ENCODE measurements at places on chromosomes 1 and 21.

- DNase-seq: no peak
Observed at GRCh38 chr1:226823643-226824042, 46.8 kb upstream of the PSEN2 start.

GRCh38 chr1:89881415-89882058, 60.7 kb downstream of the LRRC8D start:
- no peak for DNase-seq

DNA sequence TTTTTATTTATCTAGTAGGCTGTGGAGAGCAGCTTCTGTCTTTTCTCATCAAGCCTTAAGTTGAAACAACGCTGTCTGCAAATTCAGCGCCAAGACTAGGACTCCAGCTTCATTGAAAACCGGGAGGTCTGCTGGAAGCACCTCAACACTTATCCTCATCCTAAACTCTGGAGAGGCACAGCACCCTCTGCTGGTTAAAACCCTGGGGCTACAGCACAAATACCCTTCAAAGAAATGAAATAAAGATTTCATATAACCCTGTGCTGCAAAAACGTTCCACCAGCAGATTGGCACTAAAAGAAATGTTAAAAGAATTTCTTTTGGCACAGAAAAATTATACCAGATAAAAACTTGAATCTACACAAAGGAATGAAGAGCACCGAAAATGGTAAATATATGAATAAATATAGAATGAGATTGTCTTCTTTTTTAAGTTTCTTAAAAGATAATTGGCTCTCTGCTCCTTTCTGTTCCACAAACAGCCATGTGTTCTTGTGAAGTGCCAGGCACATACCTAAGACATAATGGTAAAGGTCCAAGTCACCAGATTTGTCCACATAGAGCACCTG, 227.7 kb upstream of the SAMSN1 start:
- DNase-seq: no peak

DNA sequence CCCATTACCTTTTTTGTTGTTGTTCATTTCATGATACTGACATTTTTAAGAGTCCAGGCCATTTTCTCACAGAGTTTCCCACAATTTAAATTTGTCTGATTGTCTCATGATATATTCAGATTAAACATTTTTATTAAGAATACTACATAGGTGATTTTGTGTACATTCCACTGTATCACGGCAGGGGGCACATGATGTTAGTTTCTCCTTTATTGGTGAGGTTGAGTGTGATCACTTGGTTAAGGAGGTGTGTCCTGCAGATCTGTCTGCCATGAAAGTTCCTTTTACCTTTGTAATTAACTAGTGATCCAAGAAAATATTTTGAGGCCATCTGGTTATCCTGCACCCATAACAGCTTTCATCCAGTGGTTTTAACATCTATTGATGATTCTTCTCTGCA, 11.8 kb downstream of the RTCA start:
- DNase-seq: no peak

GRCh38 chr1:98002288-98002687, 81.5 kb upstream of the DPYD start:
- no peak for DNase-seq

GRCh38 chr1:94903280-94904009, 23.5 kb downstream of the CNN3 start:
- no peak for DNase-seq
